ENCODE measurements at places on chromosomes 13 and 19.
A peak's percentile ranks its signal among the peaks of the same experiment; 100 is the strongest.

- DNase-seq = no peak
Measured at GRCh38 chr13:33188093-33188882, 97.3 kb downstream of the STARD13 start.

DNA sequence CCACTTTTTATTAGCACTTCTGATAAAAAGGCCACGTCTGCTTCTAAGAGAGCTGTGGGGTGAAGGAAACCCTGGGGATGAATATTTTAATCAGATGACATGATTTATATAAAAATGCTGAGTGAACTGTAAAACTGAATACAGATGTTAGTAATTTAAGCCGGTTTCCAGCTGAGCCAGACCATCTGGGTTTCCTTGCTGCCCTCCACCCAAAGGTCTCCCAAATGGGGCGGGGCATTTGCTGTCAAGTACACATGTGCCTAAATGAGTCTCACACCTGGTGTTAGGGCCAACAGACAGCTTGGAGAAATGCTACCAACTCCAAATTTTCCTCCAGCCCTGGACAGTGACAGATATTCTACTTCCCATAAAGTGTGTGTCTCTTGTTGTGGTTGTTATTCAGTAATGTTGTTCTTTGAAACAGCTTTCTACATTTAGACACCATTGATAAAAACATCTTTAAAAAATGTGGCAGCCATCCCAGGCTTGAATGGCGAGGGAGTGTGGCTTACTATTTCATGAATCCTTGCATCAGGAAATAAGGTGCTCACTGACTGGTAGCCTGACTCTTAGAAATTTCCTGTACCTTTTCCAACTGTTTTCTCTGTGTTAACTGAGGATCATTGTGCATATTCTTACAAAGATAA, 350.4 kb downstream of the MTUS2 start:
- DNase-seq = no peak

GRCh38 chr13:98240135-98240534, 63.1 kb upstream of the RNF113B start:
- DNase-seq = no peak

DNA sequence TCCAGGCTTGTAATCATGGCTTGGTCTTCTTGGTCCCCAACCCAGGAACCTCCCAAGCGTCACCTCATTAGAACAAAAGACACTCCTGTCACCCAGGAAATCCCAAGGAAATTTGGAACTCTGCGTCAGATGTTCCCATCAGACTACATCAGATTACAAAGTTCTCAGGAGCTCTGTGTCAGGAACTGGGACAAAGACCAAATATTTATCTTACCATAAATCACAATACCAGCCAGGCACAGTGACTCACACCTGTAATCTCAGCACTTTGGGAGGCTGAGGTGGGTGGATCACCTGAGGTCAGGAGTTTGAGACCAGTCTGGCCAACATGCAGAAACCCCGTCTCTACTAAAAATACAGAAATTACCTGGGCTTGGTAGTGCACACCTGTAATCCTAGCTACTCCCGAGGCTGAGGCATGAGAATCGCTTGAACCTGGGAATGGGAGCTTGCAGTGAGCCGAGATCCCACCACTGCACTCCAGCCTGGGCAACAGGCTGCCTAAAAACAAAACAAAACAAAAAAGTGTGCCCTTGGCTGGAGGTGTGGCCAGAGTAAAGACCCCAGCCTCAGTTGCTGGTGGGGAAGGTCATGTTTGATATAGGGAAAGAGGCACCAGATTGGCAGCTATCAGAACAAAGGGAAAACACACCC, 16.7 kb upstream of the CCDC124 start:
- no peak for DNase-seq

- DNase-seq = no peak
Measured at GRCh38 chr19:46489445-46490272, 6.0 kb downstream of the PNMA8B start.

GRCh38 chr13:42883771-42884467, 102.5 kb downstream of the FAM216B start:
- DNase-seq = no peak

DNA sequence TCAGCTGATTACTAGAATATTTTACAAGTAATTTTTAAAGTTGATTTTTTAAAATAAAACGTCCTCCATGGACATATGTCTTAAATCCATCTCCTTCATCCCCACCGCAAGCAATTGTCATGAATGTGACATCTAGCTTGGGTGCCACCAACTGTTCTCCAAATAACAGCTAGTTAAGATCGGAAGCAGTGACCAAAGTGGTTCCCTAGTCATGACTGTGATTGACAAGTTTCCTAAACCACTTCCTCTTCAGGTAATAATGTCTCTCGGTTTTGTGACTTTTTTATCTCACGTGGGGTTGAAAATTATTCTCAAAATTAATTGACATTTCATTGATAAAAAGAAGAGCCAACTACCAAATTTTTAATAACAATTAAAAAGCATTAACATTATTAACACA, 135.3 kb upstream of the MIR17HG start:
- no peak for DNase-seq

DNA sequence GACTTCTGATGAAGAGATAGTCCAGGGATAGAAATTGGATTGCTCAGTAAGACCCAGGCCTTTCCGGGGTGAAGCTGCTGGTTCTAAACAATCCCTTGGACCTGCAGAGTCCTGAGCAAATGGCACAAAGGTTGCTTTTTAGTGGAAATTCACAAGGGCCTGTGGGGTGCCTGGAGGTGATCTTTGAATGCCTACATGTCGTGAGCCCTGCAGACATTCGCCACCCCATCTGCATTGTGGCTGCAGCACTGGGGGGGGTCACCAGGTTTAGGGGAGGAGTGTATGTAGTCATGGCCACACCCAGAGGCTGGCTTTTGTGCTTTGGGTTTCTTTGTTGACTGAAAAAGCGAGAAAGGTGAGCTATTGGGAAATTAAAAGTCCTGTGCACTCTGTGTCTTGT, 41.4 kb downstream of the SLC7A9 start:
- DNase-seq = no peak

DNA sequence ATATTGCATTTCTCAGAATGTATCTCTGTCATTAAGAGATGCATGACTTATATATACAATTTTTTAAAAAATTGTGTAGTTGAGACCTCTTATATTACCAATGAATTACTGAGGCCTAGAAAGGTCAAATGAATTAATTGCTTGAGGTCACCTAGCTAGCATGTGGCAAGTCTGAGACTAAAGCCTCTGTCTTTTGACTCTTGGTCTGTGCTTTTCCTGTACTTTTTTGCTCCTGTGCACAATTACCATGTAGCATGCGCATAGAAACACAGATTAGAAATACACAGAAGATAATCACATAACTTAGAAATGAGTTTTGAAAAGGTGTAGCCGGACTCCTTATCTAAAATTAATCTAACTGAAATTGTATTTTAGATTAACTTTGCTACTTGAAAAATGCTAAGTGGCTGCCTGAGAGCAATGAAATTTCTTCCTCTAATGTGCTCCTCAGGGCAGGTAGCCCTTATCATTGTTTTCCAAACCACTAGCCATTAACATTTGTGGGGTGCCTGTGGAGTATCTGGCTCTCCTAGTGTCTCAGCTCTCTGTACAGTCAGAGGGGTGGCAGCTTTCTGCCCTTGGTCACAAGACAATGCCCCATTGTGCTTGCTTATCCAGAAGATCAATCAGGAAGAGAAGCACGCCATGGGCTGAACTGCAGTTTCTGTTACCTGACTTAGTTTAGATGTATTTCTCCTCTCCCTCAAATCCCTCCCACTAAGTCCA, 119.6 kb downstream of the RFC3 start:
- no peak for DNase-seq

GRCh38 chr19:56383826-56384605, 9.3 kb downstream of the ZNF582 start:
- DNase-seq = no peak

DNA sequence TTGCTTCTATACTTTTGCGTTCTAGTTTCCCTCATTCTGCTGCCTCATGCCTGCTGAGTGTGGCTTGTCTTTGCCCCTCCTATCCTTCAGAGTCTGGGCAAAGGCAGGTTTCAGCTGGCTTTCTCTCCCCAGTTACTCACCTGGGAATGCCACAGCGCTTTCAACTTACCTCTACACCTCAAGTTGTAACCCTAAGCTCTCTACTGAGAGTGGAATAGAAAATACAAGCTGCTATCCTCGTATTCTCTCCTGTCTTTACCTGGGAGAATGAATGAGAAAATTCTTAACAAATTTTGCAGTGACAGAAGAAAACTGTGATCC, 316.3 kb upstream of the KLF12 start:
- DNase-seq = no peak

GRCh38 chr13:99467764-99468163, 33.5 kb upstream of the TM9SF2 start:
- DNase-seq = no peak

DNA sequence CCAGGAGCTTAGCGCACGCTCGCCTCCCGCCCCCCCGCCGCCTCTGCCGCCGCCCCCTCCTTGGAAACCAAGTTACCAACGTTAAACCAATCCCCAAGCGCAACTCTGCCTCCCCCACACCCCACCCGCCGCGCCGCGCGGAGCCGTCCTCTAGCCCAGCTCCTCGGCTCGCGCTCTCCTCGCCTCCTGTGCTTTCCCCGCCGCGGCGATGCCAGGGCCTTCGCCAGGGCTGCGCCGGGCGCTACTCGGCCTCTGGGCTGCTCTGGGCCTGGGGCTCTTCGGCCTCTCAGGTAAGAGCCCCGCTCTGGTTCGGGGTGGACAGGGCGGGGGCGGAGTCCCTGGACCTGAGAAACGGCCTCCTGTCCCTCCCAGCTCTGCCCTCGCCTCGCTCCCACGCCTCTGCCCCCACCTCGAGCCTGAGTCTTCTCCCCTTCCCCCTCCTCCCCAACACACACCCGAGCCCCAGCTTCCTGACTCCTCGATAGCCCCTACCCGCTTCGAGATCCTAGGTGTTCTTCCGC, at the start of gene ICAM5:
Gene ICAM5 (plus strand): TSS at position 117 of the 521 bp plus-strand sequence. CDS start 92 bp downstream, at position 209.
- peak; percentile 69 for DNase-seq

DNA sequence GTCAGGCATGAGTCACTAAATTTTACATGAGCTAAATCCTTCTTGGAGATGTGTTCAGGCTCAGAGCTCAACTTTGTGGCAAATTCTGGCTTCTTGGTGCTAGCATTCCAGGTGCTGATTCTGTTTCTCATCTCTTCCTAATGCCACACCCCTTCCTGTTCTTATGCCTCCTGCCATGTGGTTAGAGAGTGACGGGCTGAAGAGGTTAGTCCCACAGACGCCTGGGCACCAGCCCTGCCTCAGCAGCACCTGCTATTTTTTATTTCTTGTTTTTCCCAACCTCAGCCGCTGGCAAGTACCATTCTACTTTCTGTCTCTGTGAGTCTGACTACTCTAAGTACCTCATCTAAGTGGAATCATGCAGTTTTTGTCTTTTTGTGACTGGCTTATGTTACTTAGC, 329.5 kb downstream of the KCNRG start:
- no peak for DNase-seq

DNA sequence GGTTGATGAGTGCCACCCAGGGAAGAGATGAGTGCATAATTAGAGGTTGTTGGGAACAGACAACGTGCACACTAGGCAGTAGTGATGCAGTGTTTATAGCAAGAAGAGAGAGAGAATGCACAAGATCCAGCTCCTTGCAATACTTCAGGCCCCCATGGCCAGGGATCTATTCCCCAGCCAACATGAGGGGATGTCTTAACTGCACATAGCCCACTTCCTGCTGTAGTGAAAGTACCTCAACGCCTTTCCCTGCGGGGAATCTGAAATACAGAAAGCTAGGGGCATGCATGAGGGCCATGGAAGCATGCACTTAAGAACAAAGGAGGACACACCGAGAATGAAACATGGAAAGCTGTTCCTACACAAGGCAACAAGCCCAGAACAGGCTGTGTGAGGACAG, 636.7 kb upstream of the GPC6 start:
- no peak for DNase-seq

DNA sequence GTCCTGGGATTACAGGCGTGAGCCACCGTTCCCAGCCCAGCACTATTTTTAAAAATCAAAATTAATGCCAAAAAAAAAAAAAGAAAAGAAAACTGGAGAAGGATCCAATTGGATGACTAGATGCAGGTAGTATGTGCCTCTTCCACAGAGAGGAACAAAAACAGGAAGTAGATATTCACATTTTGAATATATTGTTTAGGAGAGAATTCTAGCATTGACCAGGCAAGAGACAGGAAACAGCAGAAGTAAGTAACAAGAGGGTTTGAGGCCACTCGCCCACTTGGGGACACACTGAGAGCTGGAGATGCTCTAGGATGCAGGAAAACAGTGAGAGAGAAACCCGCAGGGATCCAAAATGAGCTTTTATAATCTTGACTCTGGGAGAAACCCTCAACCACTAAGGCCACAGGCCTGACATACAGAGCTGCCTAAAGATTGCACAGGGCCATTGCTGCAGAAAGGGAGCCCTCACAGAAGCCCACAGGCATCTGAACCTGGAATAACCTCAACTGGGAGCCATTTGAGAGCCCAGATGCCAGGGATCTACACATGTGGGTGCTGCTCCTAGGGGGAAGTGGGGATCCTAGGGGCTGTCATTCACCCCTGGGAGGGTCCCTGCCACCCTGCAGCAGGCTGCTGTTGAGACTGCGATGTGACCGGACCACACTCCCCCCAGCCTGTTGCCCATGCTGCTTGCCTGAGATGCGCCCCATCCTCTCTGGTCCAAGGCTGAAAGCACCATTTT, 28.2 kb downstream of the IGFL2 start:
- no peak for DNase-seq

DNA sequence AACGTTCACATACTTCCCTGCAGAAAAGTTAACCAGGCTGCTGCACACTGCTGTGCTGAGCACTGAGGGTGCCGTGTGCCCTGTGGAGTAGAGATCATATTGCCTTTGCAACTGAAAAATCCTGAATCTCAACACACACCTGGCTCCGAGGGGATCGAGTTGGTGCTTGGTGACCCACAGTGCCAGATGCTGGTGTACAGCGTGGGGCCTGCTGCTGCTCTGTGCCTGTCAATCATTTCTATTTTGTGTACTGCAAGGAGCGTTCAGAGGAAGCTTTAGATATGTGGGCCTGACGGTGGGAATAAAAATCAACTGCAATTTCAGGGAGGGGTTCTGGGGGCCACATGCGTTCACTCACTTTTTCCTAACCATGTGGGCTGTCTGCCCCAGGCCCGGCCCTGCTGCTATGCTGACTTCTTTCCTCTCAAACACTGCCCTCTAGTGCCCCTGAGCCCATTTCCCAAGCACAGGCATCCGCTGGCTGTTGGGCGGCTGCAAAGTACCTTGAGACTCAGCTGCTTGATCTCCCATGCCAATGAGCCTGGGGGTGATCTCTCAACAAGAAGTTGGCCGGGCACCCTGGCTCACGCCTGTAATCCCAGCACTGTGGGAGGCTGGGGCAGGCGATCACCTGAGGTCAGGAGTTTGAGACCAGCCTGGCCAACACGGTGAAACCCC, 9.7 kb upstream of the LENG8 start:
- DNase-seq = peak; percentile 21

Data from activated CD4-positive, alpha-beta T cell treated with anti-CD3 and anti-CD28 coated beads, Interleukin-2, amount 50 U/mL, for 4 hours (primary cell).